Mesenteric fat pad (tissue), 1 donor: ENCODE measurements at places on chromosomes 5 and 9.

DNA sequence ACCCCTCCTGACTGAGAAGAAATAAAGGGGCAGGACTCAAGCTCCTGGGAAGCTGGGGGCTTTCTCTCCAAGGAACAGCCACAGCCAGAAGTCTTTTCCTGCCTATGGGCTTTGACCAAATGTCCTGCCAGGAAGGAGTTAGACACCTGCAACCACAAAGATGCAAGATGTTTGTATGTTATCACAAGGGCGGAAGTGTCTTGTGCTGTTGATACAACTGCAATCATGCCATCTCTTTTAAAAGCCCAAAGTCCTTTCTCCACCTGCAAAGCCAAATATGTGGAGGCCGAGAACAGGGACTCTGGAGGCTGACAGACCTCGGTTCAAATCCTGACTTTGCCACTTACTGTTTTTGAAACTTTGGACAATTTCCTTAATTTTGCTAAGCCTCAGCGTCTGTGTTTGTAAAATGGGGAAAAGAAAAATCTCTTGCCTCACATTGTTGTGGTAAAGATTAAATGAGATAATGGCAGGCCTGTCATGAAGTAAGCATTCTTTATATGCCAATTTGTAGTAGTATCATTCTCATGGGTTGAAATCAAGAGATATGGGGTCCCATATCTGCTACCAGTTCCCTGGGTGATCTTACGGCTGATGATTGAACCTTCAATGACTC lies 17.0 kb downstream of the HRH2 start:
- DNase-seq = no peak

DNA sequence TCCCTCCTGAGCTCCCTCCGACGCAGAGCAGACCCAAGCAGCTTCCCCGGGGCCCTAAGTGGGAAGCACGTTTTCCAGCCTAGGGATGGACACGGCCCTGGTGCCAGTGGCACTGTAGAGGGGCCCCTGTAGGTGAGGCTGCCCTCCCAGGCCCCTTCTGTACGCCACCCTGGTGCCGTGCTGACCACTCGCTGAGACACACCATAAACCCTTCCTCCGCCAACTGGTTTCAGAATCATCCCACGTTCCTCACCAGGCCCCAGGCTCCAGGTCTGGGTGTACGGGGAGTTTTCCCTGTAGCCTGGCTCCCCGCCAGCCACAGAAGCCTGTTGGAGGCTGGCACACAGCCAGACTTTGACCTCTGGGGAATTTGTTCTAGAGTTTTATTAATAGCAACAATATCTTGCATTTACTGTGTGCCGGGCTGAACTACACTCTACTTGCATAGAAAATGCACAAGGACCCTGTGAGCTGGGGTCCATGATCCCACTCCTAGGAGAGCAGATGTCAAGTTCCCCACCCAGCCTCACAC lies 18.2 kb upstream of the WDR38 start:
- DNase-seq = no peak

DNA sequence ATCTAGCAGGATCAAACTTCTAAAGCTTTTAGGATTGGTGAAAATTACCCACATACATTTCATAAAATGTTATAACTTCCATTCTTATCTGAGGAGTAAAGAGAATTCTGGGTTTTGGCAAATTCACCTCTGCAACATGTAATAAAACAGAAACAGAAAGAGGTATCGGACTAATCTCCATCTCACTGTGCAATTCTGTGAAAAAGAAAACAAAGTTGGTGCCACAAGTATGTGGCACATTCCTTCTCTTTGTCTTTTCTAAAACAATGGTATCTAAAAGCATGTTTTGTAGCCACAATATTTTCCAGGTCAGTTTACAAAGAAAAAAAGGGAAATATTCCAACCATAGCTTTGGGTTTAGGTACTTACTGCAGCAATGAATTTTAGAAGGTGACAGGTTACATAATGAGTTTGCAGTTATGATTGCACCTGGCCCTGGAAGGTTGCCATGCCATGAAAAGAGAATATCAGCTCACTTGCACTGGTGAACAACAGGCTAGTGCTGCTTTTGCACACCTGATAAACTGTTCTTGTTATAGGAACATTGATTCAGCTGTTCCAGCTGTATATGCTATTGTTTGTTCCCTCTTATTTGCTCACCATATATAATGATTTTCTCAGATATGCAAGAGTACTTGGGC lies 491.3 kb upstream of the MEF2C start:
- no peak for DNase-seq

DNA sequence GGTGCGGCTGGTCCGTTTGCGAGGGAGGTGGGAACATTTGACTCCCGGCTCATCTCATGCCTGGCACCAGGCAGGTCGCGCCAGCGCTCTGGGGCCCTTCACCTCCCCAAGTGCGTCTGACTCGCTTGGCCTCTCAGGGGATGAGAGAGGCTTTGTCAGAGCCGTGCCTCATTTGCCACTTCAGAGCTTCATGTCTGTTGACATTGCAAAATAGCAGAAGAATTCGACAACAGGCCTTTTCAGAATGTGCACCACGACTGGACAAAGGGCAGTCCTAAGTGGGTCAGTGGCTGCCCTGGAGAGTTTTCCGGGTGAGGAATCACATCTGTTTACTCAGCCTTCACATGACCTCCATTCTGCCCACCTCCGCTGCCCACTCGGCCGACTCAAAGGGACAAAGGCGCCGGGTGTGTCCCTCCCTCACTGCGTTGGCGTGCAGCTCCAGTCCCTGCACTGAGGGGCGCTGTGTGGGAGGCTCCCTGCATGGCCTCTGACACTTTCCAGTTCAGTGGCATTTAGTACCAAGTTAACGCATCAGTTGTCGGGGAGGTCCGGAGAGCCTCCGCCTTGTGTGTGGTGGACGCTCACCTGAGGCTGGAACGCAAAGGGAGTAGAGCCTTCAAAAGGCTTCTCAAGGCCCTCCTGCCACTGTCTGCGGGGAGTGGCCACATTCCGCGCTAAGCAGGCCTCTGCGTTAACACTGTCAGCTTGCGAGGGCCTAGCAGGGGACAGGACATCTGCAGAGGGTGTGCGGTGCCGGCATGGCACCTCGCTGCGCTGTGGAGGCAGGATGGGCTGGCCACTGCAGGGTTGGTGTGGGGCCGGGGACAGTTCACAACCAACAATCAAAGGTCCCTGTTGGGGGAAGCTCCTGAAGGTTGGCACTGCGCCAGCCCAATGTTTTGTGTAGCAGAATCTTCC lies 171.5 kb downstream of the NXNL2 start:
- DNase-seq = no peak

GRCh38 chr9:93808115-93809029 lies 146.8 kb downstream of the BARX1 start:
- DNase-seq = no peak

GRCh38 chr9:89488936-89489335 lies 9.0 kb downstream of the SEMA4D start:
- DNase-seq = no peak

GRCh38 chr5:41707853-41708603 lies 162.2 kb downstream of the OXCT1 start:
- DNase-seq = no peak

DNA sequence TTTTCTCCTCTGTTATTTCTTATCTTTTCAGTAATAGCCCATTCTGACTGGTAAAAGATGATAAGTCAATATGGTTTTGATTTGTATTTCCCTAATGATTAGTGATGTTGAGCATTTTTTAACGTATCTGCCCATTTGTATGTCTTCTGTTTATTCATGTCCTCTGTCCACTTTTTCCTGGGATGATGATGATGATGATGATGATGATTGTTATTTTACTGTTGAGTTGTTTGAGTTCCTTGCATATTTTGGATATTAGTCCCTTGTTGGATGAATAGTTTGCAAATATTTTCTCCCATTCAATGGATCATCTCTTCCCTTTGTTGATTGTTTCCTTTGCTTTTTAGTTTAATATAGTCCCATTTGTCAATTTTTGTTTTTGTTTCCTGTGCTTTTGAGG lies 27.0 kb downstream of the UTP15 start:
- no peak for DNase-seq

GRCh38 chr5:67050635-67051034 lies 146.0 kb downstream of the CD180 start:
- DNase-seq = no peak

DNA sequence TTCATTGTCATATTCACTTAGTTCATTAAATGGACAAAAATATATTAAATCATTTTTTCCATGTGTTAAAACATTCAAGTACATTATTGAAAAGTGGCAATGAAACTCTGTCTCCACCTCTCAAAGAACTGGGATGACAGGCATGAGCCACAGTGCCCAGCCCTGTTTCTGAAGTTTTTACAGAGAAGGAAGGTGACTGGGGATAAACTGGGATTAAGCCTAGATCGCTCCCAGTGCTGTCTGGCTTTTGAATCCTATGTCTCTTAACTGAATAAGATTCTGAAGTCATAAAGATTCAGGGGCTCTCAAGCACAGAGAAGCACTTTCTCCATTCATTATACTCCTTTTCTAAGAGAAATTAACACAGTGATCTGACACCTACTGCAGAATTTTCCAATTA lies 88.3 kb downstream of the SLC38A9 start:
- no peak for DNase-seq

DNA sequence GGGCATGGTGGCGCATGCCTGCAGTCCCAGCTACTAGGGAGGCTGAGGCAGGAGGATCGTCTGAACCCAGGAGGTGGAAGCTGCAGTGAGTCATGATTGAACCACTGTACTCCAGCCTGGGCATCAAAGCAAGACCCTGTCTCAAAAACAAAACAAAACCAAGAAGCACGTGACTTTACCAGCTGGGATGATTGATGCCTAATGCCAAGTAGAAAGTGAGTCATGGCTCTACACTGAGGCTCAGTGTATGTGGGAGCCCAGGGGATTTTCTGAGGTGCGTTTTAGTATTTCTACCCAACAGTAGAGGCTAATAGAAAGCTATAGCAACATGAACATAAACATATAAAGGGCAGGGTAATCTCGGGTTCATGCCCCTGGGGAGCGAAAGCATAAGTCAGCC lies 13.9 kb upstream of the BRD3OS start:
- DNase-seq = no peak

DNA sequence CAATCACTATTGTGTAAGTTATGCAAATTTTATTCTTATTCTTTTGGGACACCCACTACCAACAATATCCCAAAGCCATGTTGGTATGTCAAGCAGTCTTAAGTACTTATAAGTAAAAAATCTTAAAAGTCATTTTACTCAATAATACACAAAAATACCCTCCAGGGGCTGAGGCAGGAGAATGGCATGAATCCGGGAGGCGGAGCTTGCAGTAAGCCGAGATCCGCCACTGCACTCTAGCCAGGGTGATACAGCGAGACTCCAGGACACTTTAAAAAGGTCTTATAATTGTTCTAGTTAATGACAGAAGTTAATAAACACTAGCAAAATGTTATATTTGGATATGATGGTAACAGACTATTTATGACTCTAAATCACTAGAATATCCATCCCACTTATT lies 16.8 kb downstream of the CLINT1 start:
- DNase-seq = no peak

- DNase-seq = no peak
Observed at GRCh38 chr5:160921423-160922285, 69.6 kb upstream of the ATP10B start.

GRCh38 chr5:101473483-101473882 lies 570.4 kb upstream of the ST8SIA4 start:
- no peak for DNase-seq

DNA sequence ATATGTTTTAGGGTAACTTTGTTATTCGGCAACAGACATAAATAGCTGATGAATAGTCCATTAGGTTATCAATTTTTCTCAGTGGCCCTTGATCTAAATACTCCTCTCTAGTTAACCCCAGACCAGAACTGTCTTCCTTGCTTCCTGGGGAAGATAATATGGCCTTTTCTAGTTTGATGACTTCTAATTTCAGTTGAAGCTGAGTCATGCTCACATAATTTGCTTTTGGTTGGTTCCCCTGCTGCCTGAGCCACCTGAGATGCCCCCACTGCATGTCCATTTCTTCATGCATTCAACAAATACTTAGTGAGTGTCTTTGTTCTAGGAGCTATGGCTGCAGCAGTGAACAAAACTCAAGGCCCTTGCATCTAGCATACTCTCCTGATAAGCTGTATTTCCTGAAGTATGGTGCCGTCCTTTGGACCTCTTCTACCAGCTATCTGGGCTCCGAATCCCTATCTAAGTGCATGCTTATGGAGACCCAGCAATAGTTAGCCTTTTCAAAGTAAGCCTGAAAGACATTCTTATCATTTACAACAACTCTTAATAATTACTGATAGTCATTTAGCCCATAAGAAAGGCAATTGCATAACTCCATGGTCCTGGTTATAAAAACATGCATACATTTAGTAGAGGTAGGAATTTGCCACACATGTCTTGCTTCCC lies 84.5 kb upstream of the SLC12A2 start:
- no peak for DNase-seq

DNA sequence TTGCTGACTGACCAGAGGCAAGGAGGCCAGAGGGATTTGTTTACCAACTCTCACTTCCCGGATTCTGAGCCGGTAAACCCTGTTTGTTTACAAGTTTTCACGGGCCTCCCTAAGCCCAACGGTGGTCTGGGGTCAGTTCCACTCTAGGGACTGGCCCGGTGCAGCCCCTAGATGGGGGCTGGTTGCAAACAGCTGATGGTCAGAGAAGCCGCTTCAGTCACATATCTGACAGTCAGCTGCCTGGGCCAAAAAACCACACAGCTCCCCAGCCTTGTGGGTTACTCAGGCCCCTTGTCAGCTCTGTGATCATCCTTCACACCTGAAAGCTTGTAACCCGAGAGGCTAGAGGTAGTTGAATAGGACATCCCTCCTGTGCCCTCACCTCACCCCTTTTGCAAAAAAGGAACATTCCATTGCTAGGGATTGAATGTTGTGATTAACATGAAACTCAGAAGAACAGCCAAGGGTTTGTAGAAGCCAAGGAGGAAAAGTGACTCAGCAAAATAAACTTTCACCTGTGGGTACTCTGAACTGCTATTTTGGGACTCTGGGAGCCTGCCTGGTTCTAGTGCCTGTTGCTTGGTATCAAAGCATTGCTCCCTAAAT lies 40.4 kb downstream of the SAR1B start:
- peak; percentile 67 for DNase-seq

GRCh38 chr5:89125372-89125771 lies 242.4 kb upstream of the MEF2C start:
- DNase-seq = no peak

DNA sequence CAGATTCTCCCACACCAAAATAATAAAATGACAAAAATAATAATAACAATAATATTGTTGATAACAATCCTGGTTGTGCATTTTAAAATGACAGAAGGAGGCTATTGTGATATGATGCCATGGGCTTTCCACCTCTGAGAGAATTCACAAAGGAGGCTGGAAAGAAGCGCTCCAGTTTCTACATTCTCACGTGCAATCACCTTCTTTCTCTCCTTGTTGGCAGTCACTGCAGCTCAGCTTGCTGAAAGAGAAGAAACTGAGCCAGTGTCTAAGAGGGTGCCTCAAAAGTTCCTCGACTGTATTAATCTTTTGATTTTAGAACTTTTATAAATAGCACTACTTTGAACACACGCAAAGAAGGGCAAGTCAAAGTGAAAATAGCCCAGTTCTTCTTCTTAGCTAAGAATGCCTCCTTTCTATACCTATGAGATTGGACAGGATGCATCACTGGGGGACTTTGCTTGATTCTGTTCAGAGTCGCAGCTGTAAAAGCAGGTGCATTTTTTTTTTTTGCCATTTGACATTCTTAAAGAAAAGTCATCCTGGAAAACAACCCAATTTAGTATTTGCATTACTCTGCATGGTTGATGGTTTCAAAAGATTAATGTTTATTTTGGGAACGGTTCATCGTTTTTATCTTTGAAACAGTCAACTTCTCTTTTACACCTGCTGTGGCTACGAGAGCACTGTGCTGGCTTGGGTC lies 12.4 kb upstream of the SUB1 start:
- no peak for DNase-seq

GRCh38 chr9:82134010-82134409 lies 145.4 kb downstream of the SPATA31D1 start:
- DNase-seq = no peak

GRCh38 chr5:38258042-38258318 lies 379 bp upstream of the EGFLAM start:
- no peak for DNase-seq

GRCh38 chr9:87639949-87640348 lies 86.0 kb upstream of the CTSL start:
- no peak for DNase-seq
